ENCODE measurements at places on chromosomes 4 and X.

GRCh38 chrX:131729295-131729694, 185.4 kb downstream of the OR13H1 start:
- no peak for DNase-seq

GRCh38 chrX:41064018-41064417, 21.2 kb upstream of the USP9X start:
- no peak for DNase-seq

- peak; percentile 43 for DNase-seq
Observed at GRCh38 chrX:107659768-107660167, 31.5 kb downstream of the PRPS1 start.

- no peak for DNase-seq
Observed at GRCh38 chrX:12497832-12498591, 293.2 kb upstream of the PRPS2 start.

DNA sequence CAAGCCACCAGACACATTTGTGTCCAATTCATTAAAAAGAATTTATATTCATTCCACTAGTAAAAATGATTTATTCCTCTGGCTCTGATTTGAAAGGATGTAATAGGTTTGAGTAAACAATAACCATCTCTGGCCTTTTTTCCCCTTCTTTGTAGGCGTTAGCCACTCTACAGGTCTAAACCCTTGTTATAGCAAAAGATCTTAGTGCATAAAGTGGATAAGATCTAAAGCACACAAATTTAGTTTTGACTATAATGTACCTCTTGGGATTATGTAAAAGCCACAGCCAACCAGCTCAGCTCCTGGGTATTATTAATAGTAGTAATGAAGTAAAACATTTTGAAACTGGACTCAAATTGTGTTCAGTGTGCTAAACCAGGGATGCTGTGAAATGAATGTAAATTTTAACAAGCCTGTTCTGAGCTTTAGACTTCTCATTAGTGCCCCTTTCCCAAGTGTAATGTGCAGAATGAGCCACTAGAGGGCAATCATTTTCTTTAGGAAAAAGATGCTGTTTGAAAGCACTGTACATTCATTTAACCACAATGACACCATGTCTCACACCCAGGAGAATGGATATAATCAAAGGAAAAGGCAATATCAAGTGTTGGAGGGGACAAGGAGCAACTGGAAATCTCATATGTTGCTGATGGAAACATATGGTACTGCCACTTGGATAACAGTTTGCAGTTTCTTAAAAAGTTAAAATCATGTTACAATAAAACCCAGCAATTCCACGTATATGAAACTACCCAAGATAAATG, 69.7 kb downstream of the KLHL8 start:
- DNase-seq = peak; percentile 61

DNA sequence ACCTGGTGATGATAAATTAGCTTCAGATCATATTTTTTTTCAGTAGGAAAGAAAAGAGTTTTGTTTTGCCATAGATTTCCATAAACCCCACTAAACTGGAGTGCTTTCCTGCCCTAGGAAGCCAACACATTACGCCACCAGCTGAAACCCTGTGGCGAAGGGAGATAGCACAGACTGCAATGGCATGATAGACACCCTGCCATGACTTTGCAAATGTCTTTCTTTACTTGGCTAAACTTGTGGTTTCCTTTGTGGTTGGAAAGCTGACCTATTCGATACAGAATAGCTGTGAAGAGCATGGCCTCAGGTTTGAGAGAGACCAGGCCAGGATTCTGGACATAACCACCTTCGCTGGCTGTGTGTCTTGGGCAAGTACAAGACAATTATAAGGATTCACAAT, 19.1 kb downstream of the MFAP3L start:
- DNase-seq = no peak

DNA sequence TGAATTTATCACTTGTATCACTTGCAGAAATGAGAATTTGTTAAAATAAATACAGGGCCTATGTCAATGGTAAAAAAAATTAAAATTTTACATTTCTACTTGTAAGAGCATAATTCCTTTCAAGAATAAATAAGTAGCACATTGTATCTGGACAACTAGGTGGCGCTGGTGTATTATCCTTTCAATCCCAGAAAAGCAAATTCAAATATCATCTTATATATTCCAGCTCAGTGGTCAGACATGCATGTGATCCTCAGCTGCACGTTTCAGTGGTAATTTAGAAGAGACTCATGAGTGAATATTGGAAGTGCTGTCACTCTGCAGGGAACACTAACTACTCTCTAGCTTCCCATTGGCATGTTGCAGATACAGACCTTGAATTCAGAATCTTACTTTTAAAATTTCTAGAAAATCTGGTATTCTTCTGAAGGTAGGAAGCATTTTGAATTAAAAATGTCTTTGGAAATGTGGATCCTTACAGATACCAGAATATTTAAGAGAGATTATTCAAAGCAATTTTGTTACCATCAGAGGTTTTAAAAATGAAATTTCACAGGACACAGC, 1414.7 kb upstream of the TENM3 start:
- peak; percentile 78 for DNase-seq

DNA sequence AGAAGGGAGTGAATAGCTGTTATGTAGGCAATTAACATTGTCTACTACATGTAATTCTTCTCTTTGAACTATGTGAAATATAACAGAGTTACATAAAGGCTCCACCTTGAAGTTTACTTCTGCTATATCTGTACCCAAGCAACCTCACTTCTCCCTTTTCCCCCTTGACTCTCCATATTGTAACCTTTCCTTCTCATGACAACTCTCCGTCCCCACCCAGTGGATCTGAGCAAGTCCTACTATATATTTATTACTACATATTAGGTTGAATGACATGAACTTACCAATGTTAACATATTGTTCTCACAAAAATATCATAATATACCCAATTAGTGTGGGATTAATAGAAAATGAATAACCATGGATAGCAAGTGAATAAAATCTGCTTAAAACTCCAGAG, 93.2 kb upstream of the ATP8A1 start:
- peak; percentile 11 for DNase-seq

DNA sequence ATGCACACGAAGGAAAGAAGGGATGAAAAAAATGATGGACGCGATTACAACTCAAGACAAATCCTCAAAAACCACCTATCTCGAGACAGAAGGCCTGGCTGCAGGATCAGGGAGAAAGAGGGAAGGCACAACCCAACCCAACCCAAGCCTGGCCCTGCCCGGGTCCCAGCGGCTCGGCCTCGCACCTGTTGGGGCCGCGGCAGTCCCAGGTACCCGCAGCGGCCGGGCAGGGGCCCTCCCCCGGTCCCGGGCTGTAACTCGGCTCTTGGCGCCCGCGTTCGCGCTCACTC, 464 bp downstream of the RASGEF1B start:
- no peak for DNase-seq

DNA sequence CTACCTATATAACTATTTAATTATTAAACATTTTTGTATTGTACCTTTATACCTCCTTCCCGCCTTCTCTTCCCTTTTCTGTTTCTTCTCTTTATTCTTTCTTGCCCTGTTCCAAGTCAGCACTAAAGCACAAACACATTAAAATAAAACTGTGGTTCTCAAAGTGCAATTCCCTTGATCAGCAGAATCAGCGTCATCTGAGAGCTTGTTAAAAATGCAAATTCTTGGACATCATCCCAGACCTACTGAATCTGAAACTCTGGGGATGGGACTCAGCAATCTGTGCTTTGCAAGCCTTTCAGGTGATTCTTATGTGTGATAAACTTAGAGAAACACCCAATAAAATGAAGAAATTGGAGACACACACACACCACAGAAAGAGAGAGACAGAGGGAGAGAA, 178.4 kb upstream of the BMP3 start:
- DNase-seq = no peak

DNA sequence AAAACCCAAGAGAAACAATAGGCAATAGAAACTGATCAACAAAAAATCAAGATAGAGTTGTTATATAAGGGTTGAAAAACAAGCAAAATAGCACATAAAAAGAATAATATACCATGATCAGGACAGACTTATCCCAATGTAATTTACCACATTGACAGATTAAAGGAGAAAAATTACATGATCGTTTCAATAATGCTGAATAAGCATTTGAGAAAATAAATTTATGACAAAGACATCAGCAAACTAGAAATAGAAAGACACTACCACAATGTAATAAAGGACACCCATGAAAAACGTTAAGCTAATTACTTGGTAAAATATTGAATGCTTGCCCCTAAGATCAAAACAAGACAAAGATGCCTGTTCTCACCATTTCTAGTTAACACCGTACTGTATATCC, 105.6 kb downstream of the ARHGEF9 start:
- no peak for DNase-seq

DNA sequence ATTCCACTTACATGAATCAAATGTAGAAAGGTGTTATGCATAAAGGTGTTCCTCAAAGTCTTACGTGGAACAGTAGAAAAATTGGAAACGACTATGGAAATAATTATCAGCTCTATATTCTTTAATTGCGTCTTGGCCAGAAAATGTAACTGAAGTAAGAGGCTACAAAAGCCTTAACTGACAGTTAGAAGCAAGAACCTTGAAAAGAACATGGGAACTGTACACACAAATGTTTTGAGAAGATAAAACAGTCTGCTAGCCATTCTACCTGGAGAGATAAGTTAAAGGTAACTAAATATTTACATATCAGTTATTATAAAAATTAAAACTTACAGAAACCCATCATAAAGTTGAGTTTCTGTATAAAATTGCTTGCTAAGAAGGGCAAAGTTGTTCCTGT, 172.0 kb upstream of the FTHL17 start:
- no peak for DNase-seq

DNA sequence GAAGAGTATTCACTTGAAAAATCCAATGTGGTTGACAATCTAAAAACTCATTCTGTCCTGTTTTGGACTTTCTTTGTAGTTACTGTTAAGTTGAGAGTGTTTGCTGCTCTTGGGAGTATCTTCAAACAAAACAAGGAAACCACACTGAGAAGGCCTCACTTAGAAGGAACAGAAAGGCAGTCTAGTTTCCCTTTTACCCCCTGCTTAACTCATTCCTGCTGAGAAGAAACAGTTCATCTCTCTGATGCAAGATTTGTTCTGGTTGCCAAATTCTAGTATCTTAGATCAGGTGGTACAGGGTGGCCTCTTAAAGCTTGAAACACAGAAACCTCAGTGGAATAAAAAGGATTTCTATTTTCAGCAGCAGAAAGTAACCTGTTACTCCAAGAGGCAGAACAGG, 41.4 kb downstream of the GUCY2F start:
- DNase-seq = no peak

- no peak for DNase-seq
Observed at GRCh38 chr4:184100297-184100885, 117.3 kb downstream of the ENPP6 start.

DNA sequence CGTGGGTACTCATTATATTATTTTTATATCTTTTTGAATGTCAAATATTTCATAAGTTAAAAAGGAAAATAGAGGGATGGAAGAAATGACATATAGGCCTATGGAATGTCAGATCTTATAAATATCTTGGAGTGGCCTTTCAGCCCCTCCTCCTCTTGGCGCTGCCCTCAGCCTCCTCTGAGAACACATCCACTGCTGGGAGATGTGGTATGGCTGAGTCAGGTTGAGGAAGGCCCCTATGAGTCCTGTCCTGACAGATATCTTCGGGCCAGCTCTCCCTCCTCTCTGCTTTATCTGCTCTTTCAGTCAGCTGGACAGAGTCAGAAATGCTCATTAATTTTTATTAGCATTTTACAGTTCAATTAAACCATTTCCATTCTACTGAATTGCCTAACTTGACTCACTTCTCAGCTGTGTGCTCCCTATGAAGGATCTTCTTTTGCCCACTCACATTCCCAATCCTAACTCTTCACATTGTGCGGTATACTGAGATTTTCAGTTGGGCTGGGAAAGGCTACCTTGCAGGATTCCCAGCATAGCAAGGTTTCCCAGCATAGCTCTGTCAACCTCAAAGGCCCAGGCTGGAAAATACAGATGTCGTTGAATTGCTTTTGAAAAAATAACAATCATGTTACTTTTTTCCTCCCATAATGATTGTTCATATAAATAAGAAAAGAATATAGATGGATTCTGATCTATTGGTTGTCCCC, 128.0 kb downstream of the ARHGEF9 start:
- DNase-seq = no peak

DNA sequence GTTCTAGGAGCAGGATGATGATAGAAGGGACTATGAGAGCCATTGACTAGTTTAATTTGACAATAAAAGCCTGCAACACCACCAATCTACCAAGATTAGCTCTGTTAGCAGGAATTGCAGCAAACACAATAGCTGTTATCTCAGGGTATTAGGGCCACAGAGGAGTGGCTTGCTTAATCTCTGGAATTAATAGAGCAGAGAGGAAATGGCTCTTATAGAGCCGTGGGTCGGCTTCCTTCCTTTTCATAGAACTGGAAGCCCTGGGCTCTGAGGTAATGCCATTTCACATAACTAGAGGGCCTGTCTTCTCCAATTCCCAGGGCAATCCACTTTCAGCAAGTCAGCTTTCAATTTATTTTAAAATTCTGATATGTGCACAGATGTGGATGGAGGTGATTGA, 83.0 kb downstream of the MAMLD1 start:
- DNase-seq = no peak

DNA sequence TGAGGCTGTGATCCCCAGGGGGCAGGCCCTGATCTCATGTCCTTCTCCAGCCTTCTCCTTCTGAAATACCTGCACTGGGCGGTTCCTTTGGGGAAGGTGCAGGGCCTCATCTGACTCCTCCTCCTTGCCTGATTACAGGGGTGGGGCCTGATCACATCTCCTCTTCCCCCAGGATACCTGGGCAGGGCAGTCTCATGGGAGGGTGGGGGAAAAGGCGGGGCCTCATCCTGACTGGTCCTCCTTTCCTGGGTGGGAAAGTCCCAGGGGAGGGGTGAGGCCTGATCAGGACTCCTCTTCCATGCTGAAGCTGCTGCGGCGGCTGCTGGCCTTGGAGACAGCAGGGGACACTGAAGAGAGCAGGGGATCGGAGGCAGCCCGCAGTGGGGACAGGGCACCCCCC, 13.3 kb downstream of the TFE3 start:
- DNase-seq = no peak

GRCh38 chr4:101123231-101123630, 224.1 kb downstream of the PPP3CA start:
- DNase-seq = no peak

- DNase-seq = peak; percentile 42
Observed at GRCh38 chrX:48696909-48697727, 584 bp downstream of the SUV39H1 start.

GRCh38 chr4:20386906-20387305, 135.2 kb downstream of the SLIT2 start:
- DNase-seq = no peak

Data from hindlimb muscle (tissue), 1 donor.